ENCODE measurements at places on chromosomes 7 and 10. TPM values are rescaled to one million over a fixed set of nuclear protein-coding genes. Genes with fewer than 3 reads are reported as not detected.

- H3K27me3 ChIP-seq, result no peaks in the 10 kb centered on the region
- H3K36me3 ChIP-seq, result no peaks in the 10 kb centered on the region
- H3K4me3 ChIP-seq, result no peak overlapping the region
- H3K4me1 ChIP-seq, result no peaks in the 10 kb centered on the region
- H3K27ac ChIP-seq, result no peak overlapping the region
These were observed 137.2 kb upstream of the PCBD1 start for GRCh38 chr10:71025535-71025934.

DNA sequence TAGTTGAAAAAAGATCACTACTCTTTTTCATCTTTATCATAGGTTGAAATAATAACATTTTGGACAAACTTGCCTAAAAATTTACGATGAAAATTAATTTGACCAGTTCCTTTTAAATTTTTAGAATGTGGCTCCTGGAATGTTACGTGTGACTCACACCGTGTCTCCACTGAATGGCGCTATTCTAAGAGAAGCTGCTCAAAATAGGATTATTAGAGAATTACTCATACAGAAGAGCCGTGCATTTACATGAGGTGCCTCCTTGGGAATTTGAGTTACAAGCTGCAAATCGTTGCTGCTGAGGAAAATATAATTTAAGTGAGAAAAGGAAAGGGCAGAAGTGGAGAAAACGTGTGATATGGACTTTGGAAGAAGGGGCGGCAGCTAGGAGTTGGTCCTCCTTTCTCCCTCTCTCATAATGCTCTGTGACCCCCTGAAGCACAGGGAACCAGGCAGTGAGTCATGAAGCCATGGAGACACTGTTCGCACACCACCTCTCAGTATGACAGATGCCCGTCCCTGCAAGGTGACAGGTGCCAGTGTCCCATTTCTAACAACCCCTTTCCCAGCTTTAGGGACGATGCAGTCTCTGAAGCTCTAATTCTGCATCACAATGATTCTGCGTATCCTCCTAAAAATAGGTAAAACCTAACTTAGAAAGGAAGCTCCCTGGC, 323.2 kb upstream of the COBL start:
- no peaks in the 10 kb centered on the region for H3K36me3 ChIP-seq
- no peak overlapping the region for H3K27ac ChIP-seq
- H3K4me3 ChIP-seq, result no peak overlapping the region
- H3K4me1 ChIP-seq, result no peaks in the 10 kb centered on the region

GRCh38 chr10:49526619-49527018, 12.3 kb downstream of the ERCC6 start:
- H3K27ac ChIP-seq, result peak overlapping the region; percentile 33
- DNase-seq, result no peak
- peaks cover 22% of the 10 kb centered on the region for H3K4me1 ChIP-seq
- H3K27me3 ChIP-seq, result no peaks in the 10 kb centered on the region

DNA sequence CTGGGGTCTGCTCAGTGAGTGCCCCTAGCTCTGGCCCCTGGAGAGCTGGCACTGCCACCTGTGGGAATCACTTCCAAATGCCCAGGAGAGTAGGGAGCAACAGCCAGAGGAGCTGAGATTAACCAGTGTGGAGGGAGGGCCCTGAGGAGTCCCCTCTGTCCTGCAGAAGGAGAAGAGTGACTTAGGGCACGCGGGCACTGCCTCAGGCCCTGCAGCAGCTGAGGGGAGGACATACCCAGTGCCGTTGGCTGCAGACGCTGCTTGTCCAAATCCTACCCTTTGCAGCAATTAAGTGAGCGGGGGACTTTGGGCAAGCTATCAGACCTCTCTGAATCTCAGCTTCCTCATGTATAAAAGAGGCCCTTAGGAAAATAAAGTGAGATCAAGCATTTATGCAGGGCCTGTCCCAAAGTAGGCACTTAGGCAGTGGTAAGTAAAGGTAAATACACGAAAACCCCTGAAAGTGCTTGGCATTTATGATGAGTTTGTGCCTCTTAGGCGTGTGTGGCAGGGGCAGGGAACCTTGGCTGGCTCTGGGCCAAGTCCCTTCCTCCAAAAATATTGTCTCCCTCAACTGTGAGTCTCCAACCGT, 16.9 kb downstream of the PRF1 start:
- no peak overlapping the region for H3K27ac ChIP-seq
- H3K4me1 ChIP-seq, result no peaks in the 10 kb centered on the region
- no peak overlapping the region for H3K4me3 ChIP-seq
- no peak for DNase-seq

HOXA3 gene
- 8.2 TPM for total RNA-seq

GRCh38 chr7:47581804-47582763, at the start of gene TNS3:
TNS3 (minus strand) TSS chr7:47582111; CDS start chr7:47439636, 142,475 bp downstream.
- peak within 1 kb of the TSS; percentile 92 for H3K27ac ChIP-seq
- H3K27me3 ChIP-seq, result no peaks in the 10 kb centered on the region
- H3K36me3 ChIP-seq, result peaks cover 10% of the 10 kb centered on the region
- peaks cover 35% of the 10 kb centered on the region for H3K4me1 ChIP-seq
- peak within 1 kb of the TSS; percentile 94 for H3K4me3 ChIP-seq
- no peak for DNase-seq

DNA sequence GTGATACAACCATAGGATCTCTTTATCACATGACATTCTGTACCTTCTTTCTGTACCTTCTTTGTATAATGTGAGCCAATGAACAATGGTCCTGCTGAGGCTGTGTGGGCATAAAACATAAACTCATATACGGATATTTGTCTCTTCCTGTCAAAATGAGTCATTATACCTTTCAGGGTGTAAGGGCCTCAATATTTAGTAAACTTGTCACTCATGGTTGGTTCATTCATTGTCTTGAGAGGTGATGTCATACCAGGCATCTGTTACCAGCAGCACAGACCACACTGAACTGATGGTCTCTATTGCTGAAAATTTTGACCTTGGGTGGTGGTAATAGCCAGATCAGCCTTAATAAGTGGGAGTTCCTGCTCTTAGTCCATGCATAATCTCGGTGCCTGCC, 287.6 kb upstream of the TPK1 start:
- H3K36me3 ChIP-seq, result no peaks in the 10 kb centered on the region
- no peak overlapping the region for H3K27ac ChIP-seq
- H3K4me1 ChIP-seq, result no peaks in the 10 kb centered on the region
- H3K27me3 ChIP-seq, result peaks cover 19% of the 10 kb centered on the region
- no peak overlapping the region for H3K4me3 ChIP-seq

GRCh38 chr7:128026551-128026950, 4.7 kb downstream of the LRRC4 start:
- no peak overlapping the region for H3K4me3 ChIP-seq
- no peak for DNase-seq
- H3K27me3 ChIP-seq, result no peaks in the 10 kb centered on the region
- no peak overlapping the region for H3K27ac ChIP-seq

DNA sequence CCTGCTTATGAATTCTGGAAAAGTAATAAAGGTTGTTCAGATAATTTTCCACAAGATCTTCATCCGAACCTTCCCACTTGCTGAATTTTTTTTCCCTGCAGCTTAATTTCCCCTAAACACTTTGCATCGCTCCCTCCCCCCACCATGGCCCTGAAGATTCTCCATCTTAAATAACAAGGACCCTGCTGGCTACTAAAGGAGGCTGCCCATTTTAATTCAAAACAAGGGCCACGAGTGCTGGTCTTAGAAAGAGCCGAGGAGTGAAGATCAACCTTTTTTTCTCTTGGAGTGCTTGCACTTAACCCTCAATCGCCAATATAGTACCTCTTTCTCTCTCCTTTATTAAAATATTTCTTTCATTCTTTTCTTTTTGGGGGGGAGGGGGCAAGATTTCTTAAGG, 9.2 kb upstream of the SP8 start:
- H3K4me3 ChIP-seq, result no peak overlapping the region
- H3K27ac ChIP-seq, result no peak overlapping the region
- H3K4me1 ChIP-seq, result peaks cover 5% of the 10 kb centered on the region

- peaks cover 6% of the 10 kb centered on the region for H3K4me1 ChIP-seq
- H3K27me3 ChIP-seq, result no peaks in the 10 kb centered on the region
- H3K36me3 ChIP-seq, result peaks cover 5% of the 10 kb centered on the region
- H3K27ac ChIP-seq, result peak overlapping the region; percentile 67
- H3K4me3 ChIP-seq, result no peak overlapping the region
These were observed 169.3 kb downstream of the SH3PXD2A start for GRCh38 chr10:103685880-103686669.

ZNF117 gene
- total RNA-seq, result 4.8 TPM

GRCh38 chr7:37333075-37333474, 115.6 kb downstream of the ELMO1 start:
- no peaks in the 10 kb centered on the region for H3K27me3 ChIP-seq
- peaks cover 20% of the 10 kb centered on the region for H3K4me1 ChIP-seq
- peak; percentile 7 for DNase-seq
- no peak overlapping the region for H3K4me3 ChIP-seq
- no peaks in the 10 kb centered on the region for H3K36me3 ChIP-seq

NKX1-2 gene
- total RNA-seq, result 0.35 TPM

All from MCF 10A (cell line).